Stimulated activated CD4-positive, alpha-beta T cell treated with anti-CD3 and anti-CD28 coated beads, Interleukin-1b, Interleukin-23, amount 100 ng/mL, for 4 hours (primary cell): ENCODE measurements at places on chromosomes 6 and 20.

GRCh38 chr20:53579581-53580375 lies 13.9 kb downstream of the ZNF217 start:
- DNase-seq: no peak

DNA sequence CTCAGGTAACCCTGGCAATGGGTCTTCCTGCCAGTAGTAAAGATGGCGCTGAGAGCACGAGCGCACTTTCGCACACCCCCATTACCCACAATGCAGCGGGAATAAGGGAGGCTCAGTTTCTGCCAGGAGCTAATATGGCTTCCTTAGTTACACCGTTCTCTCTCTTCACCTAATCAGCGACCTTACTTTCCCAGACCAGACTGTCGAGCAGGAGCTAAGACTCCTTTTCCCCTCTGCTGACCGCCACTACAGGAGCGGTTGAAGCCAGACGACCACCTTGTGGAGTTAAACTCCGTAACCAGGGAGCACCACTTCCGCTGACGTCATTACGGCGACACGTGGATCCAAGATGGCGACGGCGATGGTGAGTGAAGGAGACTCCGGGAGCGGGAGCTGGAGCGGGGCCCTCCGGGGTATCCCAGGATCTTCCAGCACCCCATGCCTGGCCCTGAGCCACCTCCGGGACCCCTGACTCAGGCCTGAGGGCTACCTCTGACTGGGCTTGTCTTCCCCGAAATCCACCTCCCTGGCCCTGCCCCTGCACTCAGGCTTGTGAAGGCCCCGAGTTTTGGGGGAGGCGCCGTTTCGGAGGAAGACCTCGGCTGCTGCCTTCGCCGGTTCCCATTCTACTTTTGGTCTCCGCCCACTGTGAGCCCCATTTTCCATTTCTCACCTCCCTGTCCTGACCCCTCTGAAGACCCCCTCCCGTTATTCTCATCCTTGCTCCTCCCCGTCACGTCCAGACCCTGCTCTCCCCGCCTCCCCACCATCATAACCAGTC lies at the start of gene TM9SF4:
TSS of gene TM9SF4 (plus strand) at position 323 of the 781 bp plus-strand sequence. CDS start at position 350, 27 bp downstream.
- DNase-seq: peak; percentile 85

GRCh38 chr6:189676-190075 lies 102.6 kb upstream of the DUSP22 start:
- no peak for DNase-seq

- no peak for DNase-seq
Measured at GRCh38 chr6:81892891-81893290, 140.4 kb upstream of the TENT5A start.

GRCh38 chr20:53890443-53891305 lies 179.7 kb downstream of the BCAS1 start:
- no peak for DNase-seq

DNA sequence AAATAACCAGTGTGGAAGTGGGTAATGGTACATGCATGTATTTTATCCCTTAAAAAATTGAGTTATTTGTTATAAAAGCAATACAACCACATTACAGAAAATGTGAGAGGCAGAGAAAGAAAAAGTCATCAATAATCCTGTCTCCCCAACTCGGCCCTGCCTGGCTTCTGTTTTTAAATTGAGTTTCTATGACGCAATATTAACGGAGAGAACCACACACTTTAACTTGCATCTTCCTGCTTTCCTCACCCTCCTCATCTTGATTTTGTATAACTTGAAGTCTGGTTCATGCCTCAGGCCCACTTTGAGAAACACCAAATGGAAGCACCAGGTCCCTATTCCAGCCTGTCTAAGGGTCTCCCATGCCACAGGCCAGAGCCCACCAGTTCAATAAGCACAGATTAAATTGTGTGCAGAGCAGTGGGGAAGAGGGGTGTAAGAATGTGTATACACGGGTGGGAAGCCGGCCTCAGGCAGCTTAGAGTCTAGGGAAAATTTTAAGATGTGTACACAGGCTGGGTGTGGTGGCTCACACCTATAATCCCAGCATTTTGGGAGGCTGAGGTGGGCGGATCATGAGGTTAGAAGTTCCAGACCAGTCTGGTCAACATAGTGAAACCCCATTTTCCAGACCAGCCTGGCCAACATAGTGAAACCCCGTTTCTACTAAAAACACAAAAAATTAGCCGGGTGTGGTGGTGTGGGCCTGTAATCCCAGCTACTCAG lies 15.9 kb downstream of the KCNK5 start:
- no peak for DNase-seq

DNA sequence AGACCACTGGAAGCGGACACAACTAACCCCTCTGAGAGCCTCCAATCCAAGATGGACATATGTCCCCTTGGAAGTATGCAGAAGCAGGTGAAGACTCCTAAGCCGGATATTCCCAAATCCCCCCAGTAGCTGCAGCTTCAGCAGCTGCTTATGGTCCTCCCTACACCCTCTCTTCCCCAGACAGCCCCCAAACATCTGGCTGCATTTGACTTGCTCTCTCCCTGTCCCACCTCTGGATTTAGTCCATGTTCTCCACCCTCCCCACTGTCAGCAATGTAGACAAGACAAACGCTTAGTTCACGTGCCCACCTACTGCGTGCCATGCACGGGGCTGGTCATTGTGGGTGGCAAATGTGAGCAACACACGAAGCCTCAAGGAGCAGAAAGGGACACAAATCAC lies 4.6 kb upstream of the ADAM33 start:
- DNase-seq: no peak

DNA sequence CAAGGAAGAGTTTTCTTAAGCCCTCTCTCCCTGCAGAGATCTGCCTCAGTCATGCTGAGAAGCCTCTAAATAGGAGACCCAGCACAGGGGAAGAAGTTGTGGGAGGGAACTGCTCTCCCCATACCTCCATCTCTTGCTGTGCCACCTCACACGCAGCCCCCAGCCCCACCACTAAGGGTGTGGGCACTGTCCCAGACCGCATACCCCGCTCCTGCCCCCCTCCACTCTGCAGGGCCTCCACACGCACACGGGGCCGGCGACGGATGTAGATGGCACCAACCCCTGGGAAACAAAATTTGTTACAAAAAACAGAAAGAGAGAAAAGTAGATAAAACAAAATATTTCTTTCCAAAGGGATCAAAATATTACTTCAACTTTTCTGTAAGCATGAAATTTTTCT lies 10.2 kb upstream of the CPNE1 start:
- no peak for DNase-seq

DNA sequence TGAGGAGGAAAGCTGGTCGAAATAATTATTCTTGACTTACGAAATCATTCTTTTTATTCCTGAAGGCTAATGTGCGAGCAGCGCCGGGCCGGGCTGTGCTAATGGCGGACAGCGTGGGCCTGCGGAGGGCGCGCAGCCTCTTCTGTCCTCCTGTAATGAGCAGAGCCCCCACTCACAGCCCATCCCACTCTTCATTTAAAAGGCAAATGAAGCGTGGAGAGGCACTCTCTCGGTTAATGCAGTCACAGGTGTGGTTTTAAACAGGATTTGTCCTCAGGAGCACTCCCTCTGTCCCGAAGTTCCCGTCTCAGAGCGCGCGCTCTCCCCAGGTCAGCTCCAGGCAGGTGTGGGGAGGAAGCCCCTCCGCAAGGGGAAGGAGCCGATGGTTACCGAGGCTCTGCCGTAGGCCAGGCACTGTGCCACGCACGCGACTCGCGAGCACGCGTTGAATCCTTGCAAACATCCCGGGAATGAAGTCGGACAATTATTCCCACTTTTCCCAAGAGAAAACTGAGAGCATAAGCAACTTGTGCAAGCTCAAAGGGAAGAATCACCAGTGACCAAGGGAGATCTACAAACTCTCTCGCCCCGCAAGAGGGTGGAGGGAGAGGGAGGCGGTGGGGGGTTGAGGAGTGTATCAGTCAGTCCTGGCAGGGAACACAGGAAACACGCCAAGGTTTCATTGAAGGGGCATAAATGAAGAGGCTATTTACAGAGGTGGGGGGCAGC lies 35.5 kb upstream of the ZFAND3 start:
- no peak for DNase-seq

GRCh38 chr6:145829950-145830349 lies 15.4 kb upstream of the FBXO30 start:
- DNase-seq: no peak

GRCh38 chr6:14754751-14755513 lies 490.9 kb upstream of the JARID2 start:
- no peak for DNase-seq

- DNase-seq: peak; percentile 47
Measured at GRCh38 chr20:49276961-49277785, 684 bp downstream of the ZNFX1 start.

- DNase-seq: no peak
Measured at GRCh38 chr20:24436160-24436559, 33.3 kb upstream of the SYNDIG1 start.

- DNase-seq: no peak
Measured at GRCh38 chr20:64005394-64005793, 24.5 kb downstream of the PRPF6 start.

DNA sequence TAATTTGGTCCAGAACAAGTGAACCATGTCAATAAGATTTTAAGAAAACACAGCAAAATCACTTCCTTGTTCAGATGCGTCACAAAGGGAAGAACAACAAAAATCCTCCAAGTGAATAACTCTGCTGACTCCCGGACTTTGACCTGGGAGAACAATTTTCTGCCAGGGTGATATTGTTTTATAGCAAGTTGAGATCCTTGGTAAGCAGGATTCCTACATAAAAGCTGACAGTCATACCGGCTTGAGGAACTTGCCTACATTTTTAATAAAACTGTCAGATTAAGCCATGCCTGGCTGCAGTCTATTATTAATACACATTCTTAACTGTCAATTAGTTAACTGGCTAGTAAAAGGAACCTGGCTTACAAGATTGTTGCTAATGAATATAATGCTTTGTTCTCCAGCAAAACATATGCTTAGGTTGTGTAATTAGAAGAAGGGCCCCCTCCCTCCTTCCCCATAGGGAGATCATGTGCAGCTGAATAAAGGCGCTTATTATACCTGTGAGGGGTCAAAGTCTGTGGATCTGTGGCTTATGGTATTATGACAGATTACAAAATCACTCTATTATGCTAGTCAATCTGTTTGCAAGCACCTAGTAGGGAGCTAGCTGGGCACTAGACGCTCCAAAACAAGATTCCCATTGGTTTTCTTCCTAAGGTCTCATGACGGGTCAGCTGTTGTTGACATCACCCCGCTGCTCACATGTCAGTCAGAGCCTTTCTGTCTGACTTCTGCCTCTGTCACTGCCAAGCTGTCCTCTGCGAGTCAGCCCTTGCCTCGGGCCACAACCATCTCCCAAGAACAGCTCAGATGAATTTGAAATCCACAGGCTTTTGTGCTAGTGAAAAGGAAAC lies 44.6 kb upstream of the SEC63 start:
- no peak for DNase-seq

- no peak for DNase-seq
Measured at GRCh38 chr6:122709922-122710512, 69.5 kb upstream of the FABP7 start.

DNA sequence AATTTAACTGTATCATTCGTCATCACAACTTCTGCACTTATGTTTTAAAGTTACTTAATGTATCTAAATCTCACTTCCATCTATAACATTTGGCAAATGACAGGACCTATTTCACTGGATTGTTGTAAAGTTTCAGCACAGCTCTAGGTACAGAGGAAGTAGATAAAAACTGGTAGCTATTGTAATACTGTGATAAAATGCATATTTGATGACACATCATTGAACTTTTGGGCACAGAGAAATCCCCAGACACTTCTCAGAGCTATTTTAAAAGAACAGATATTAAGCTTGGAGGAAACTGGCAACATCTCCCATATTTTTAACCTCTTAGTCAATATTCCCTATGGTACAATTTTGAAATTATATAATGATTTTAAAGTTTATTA lies 138.7 kb downstream of the RFPL4B start:
- DNase-seq: no peak

GRCh38 chr6:115767931-115768330 lies 292.8 kb downstream of the FRK start:
- no peak for DNase-seq

GRCh38 chr6:148179786-148180185 lies 162.9 kb upstream of the SASH1 start:
- no peak for DNase-seq

DNA sequence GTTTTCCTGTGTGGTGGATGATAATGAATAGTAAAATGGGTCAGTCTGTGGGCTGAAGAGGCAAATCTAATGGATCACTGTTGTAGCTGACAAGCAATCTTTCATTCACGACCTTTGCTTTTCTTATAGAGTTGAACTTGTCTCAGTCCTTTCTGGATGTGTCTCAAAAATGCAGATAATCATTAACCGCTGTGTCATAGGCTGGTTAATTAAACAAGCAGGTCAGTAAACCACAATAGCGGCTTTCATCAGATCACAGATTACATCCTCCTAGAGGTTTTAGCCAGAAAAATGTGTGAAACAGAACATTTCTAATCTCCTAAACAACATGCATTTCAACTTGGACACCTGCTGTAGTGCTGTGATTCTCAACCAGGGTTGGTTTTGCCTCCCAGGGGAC lies 2.5 kb upstream of the METTL24 start:
- DNase-seq: no peak

GRCh38 chr6:124567401-124567800 lies 394.8 kb upstream of the RNF217 start:
- DNase-seq: no peak

DNA sequence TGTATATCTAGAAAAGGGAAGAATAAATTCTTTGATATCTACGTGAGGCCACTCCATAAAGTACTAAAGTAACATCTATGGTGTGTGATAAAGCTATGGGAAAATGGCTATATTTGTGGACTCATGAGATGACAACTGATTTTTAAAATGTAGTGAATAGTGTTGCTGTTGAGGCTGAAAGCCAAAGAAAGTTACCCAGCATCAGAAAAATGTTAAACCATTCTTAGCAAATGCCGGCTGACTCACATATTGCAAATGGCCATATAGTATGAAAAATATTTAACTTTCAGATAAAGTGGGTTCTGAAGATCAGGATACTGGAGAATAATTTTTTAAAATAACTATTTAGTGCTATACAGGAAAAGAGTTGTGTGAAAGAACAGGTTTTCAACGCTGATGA lies 129.9 kb upstream of the GRIK2 start:
- no peak for DNase-seq

DNA sequence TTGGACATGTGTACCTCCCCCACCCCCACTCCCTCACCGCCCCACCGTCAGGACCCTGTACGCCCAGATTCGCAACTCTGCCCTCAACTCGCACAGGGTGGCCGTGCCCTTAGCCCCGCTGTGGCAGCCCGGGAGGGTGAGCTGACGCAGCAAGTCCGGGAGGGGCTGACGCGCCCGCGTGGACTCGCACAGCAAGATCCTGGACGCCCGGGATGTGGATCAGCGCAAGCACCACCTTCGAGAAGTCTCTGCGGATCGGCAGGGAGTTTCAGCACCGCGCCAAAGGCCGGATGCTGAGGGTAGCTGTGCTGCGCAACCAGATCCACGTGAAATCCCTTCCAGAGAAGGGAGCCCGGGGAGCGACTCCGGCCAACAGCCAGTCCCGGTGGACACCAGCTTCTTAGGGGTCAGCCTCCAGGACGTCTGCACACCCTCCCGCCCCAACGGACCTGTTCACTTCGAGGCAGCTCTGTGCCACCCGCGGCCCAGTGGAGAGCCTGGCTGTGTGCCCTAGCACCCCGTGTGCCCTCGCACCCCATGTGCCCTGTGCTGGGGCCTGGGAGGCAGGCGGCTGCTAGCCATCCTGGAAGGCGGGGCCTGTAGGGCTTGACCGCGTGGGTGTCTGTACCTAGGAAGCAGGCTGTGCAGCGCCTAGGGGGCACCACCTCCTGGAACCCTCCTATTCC lies 6.7 kb upstream of the GJA10 start:
- peak; percentile 2 for DNase-seq
